Activated CD8-positive, alpha-beta memory T cell treated with anti-CD3 and anti-CD28 coated beads, Interleukin-2, amount 10 ng/mL, durations not matched to agents 7 days and 5 days (primary cell): ENCODE measurements at places on chromosomes 1 and 21. TPM values are rescaled to one million over a fixed set of nuclear protein-coding genes. Genes with fewer than 3 reads are reported as not detected.

DNA sequence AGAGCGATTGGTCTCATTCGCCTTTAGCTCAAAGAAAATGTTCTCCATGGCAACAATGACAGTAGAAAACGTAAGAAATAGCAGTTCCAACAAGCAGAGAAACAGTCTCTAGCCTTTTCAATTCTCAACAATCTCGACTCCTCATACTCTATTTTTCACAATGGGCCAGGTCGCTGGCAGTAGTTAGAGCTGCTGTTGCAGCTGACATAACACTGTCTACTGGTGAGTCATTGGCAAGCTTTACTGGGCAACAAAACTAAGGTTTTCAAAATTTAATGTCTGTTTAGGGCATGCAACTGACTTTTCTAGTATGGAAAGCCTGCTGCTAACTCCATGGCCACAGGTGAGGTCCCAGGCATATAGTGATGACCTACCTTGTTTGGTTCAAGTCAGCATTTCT is 221.1 kb upstream of the KAZN start:
- no peak for DNase-seq

- no peak for DNase-seq
These were observed 27.6 kb upstream of the CLDN14 start for GRCh38 chr21:36507397-36508018.

- no peak for DNase-seq
These were observed 32.4 kb downstream of the KCTD3 start for GRCh38 chr1:215599418-215600074.

DNA sequence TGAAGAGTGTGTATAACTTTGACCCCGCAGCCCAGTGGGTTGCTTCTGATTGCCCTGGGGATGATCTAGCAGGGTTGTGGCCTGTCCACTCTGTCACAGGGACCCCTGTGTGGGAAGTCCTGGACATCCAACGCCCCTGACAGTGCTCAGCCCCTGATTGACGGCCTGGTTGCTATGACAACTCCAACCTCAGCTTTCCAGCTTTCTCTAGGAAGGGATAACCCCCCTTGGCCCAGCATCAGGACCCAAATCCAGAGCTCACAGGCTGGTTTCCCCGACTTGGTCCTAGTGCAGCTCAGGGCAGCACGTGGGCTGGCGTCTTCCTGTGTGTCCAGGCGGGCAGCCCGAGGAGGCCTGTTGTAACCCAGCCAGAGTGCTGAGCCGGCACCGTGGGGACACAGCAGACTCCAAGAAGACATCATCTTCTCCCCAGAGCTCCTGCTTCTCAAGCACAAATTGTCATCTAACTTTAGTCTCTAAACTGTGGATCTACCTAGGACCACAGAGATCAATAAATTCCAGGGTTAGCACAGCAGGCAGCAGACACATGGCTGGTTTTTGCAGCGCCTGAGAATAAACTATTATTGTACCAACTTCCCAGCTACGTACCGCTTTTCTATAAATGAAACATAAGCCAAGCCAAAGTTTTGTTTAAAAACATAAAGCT is 18.9 kb upstream of the PDXK start:
- no peak for DNase-seq

GRCh38 chr21:44854391-44854663 is 19.2 kb downstream of the PTTG1IP start:
- no peak for DNase-seq

GRCh38 chr1:8096105-8097011 is 70.2 kb upstream of the ERRFI1 start:
- no peak for DNase-seq

DNA sequence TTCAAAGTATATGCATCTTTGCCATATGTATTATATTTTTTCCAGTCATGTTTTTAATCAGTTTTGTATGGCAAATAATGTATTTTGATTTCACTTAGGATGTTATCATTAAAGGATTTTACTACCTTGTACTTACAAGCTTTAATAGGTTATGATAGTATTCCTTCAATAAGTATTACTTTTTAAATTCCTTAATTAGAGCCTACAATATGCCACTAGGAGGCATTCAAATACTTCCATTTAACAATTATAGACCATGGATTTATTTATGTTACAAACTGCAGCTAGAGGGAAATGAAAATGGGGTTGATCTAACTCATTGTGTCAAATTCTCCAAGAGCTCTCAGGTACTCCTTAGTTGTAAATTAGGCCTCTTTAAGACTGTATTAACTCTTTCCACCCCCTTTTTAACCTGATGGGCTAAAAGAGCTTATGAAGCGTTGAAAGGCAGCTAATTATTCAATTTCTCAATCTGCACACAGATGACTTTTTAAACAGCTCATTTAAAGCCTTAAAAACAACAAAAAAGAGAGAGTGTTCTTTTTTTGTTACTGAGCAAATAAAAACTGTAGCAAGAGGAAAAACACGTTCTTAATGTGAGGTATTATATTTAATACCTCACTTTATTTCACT is 156.2 kb downstream of the DENND1B start:
- no peak for DNase-seq

DNA sequence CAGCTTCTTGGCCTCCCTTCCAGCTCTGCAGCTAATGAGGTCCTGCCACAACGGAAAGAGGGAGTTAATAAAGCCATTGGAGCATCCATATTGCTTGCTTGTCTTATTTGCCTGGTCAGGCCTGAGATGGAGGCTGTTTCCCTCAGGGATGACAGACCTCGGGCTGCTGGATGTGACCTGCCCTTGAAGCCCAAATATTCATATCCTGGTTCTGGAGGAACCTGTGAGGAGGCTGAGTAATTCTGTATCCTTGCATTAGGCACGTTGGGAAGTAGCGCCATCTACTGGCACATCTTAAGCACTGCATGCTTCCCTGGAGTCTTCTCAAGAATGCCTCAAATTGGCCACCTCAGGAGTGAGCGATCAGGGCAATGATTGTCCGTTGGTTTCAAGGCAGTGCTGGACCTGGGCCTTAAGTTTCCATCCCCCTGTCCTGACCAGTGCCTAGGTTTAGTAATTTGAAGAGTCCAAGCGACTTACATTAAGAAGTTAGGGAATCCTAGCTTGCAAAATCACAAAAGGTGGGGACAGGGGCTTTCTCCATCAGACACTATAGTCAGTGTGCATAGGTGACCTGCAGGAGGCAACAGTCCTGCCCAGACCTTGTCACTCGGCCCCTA is 13.8 kb upstream of the NASP start:
- peak; percentile 81 for DNase-seq

- DNase-seq: no peak
These were observed 7.3 kb downstream of the KRTAP22-2 start for GRCh38 chr21:30582870-30583269.

DNA sequence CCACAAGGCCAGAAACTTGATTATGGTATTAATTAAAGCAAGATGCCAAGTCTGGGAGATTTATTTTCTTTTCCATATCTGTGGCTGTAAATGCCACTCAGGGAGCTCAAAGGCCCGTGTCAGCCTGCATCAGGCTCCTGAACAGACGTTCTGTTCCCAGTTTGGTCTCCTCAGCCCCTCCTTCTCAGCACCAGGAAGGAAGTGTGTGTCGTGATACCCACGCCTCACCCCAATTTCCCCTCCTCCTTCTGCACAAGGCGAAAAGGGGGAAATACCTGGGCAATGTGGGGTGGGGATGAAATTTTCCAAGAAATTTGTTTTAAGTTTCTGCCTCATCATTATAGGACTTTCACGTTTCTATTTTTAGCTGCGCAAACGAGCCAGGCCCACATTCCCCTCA is 112.0 kb downstream of the SYF2 start:
- no peak for DNase-seq

- DNase-seq: peak; percentile 82
These were observed 157.8 kb upstream of the JUN start for GRCh38 chr1:58941471-58942289.

DNA sequence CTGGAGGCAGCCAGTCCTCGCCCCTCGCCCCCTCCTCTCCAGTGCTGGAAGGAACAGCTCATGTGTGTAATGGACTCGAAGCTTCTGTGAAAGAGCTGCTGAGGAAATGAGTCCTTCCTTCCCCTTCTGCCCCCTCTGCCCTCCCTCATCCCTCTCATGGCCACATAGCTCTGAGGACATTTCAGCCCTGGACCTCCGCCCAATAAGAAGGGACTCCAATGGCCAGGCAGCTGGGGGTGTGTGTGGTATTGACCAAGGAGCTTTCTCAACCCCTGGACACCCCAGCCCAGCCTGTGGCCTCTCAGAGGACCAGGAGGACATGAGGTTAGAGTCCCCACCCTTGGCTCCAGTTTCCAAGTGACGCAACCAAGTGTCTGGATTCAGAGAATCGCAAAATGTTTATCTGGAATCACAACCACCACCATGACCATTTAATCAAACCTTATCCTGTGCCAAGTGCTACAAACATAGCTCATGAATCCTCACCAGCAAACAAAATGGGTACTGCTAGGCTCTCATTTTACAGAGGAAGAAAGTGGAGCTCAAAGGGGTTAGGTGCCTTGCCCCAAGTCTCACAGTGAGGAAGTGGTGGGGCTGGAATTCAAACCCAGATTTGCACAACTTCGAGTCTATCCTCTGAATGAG is 47.8 kb upstream of the ECE1 start:
- DNase-seq: no peak

GRCh38 chr1:234478481-234479309 is at the start of gene TARBP1:
Gene TARBP1 (minus strand): TSS chr1:234479179. CDS start chr1:234479103, 76 bp downstream.
- peak; percentile 81 for DNase-seq

GRCh38 chr1:26351590-26352337 is 2.2 kb downstream of the CRYBG2 start:
- no peak for DNase-seq

- no peak for DNase-seq
These were observed 32.8 kb upstream of the DNASE2B start for GRCh38 chr1:84365225-84366221.

DNA sequence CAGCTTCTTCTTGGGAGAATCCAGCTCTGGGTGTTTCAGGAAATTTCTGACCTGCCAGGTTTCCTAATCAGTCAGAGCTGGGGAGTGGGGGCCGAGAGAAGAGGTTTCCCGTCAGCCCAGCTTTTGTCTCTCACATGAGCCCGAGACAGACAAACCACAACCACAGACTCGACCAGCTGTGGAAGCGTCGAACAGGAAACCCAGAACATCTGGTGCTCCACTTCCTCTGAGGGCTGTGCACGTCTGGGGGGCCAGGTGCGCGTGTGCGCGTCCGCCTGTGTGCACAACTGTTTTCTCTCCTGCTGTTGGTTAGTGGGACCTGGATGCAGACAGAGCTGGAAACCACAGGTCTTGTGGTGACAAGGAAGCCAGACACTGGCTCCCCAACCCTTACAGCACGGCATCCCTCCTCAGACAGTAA is 113.0 kb upstream of the SLC25A33 start:
- DNase-seq: peak; percentile 91

DNA sequence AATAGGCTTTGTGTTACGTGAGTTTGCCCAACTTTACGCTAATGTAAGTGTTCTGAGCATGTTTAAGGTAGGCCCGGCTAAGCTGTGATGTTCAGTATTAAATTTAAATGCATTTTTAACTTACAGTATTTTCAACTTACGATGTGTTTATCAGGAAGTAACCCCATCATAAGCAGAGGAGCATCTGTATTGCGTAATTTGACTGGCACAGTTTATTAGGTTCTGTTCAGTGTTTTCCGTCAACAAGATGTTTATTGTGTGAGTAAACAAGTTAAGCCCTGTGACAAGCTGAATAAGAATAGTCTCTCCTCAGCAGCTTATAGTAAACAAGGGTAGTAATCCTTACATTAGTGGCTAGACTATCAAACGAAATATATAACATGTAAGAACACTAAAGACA is 27.2 kb upstream of the SHISA4 start:
- no peak for DNase-seq

DNA sequence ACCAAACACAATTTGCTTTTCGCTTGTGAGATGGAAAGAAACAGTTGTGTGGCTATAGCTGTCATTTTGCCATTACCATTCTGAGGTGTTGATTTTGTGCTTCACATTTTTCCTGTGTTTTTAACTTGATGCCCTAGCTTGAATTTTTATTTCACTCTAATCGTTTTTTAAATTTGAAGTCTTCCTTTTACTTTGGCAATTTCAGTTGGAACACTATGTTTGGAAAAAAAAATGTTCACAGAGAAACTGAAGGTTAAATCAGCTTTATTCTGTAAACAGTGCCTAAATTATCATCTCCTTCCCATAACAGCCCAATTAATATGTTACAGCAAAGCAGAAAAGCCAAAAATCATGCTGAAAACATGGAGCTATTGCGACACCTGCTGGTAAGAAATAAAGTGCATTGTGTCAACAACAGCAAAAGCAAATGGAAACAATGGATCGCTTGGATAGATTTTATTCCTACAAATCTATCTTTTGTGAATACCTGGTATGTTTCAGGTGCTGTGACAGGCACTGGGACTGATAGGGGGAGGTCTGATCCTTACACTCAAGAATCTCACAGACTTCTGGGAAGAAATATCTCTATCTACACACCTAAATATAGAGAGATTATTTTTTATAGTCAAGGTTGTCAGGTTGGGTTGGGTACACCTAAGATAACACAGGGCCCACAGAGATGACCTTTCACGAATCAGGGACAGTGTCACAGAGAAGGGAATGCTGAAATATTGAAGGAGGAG is 16.2 kb upstream of the ERICH3 start:
- DNase-seq: peak; percentile 55

DNA sequence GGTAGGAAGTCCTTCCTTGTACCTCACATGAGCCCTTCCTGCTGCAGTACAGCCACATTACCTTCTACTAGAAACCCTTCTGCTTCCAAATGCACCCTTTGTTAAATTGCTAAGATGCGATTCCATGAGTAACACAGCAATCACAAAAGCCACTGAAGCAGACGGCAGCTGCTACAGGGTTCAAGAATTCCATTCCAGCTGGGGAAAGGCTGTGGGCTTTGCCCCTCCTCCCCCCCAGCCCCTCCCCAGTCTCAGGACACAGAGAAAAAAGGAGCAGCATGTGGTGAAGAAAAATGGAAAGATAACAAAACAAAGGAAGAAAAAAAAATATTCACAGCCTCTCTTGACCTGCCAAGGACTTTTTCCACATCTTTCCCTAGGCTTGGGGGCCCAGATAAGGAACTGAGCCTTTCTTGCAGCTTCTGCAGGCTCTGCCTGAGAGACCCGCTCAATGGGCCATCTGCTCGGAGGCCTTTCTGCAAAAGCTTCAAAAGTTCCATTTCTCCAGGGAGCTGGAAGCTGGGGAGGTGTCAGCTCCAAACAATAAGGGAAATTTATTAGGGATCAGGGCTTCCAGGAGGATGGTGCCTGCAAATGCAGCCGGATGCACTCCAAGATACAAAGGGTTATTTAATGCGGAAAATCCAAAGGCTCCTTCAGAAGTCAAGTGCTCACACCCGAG is 72.1 kb downstream of the SYT2 start:
- no peak for DNase-seq

DNA sequence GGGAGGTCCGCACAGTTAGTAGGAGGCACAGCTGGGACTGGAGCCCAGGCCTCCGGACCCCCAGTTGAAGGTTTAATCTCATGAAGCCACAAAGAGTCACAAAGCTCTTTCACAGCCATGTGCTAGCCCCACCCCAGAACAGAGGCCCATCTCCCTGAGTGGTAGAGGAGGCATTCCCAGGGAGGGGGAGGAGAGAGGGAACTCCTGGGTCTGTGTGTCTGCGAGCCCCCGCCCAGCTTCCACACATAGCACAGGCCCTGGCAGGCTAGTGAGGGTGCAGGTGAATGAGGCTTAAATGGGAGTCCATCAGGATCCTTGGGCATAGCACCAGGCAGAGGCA is 197.8 kb downstream of the MATN1 start:
- DNase-seq: no peak

Gene SLC16A4
- 0.14 TPM for total RNA-seq

Gene AADACL3
- total RNA-seq: not detected

Gene RNU1-3
- total RNA-seq: 3,744 TPM

Gene SLC35F3
- total RNA-seq: 16.8 TPM

Gene NR0B2
- not detected for total RNA-seq

Gene SPRR1A
- not detected for total RNA-seq

Gene AQP10
- total RNA-seq: not detected

Gene GJB3
- not detected for total RNA-seq

Gene TTC22
- 17.9 TPM for total RNA-seq

Gene DIRAS3
- total RNA-seq: not detected

Gene MOB3C
- total RNA-seq: 20.7 TPM

Gene PLA2G2D
- not detected for total RNA-seq
